T-cell (primary cell): ENCODE measurements at places on chromosomes 7 and 10. TPM values are rescaled to one million over a fixed set of nuclear protein-coding genes. Genes with fewer than 3 reads are reported as not detected.

Gene DGKB
- total RNA-seq: not detected

Gene MSS51
- total RNA-seq: 3.7 TPM

Gene SFRP4
- total RNA-seq: not detected

Gene ZNF716
- not detected for total RNA-seq

DNA sequence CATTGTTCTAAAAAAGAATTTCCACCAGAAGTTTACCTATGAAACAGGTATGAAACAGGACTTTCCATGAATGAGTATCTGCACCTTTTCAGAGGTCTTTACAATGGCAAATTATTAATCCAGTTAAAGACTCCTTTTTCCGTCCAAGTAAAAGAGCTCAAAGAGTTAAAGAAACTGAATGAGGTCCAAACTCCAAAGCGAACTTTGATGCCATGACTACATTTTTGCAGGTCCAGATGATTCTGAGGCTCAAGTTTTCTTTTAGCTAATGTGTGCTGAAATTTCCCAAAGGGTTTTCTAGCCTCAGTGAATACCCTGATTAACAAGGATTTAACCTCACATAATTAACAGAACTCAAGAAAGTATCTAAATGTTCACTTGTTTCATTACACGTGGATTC lies 9.8 kb downstream of the CUBN start:
- no peak overlapping the region for H3K4me3 ChIP-seq
- H3K36me3 ChIP-seq: peaks cover 14% of the 10 kb centered on the region
- no peak overlapping the region for H3K27ac ChIP-seq
- H3K4me1 ChIP-seq: peaks cover 4% of the 10 kb centered on the region
- no peaks in the 10 kb centered on the region for H3K27me3 ChIP-seq

DNA sequence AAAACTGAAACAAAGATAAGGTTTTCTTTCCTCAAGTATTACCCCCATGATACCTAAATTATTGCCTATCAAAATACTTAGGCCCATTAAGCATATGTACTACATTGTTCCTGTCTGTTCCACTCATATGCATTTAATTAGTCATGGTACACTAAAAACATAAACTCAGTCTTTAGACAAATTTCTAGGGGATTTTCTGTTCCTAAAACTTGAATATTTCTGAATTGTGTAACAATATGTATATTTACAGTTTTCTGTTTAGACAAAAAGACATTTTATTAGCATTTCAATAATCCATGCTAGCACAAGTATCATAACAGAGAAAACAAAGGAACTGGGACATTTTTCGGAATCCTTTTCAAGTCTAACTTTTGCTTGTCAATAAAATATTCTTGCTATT lies 234.2 kb downstream of the CRPPA start:
- no peaks in the 10 kb centered on the region for H3K36me3 ChIP-seq
- no peaks in the 10 kb centered on the region for H3K4me1 ChIP-seq
- H3K4me3 ChIP-seq: no peak overlapping the region
- H3K27ac ChIP-seq: no peak overlapping the region

DNA sequence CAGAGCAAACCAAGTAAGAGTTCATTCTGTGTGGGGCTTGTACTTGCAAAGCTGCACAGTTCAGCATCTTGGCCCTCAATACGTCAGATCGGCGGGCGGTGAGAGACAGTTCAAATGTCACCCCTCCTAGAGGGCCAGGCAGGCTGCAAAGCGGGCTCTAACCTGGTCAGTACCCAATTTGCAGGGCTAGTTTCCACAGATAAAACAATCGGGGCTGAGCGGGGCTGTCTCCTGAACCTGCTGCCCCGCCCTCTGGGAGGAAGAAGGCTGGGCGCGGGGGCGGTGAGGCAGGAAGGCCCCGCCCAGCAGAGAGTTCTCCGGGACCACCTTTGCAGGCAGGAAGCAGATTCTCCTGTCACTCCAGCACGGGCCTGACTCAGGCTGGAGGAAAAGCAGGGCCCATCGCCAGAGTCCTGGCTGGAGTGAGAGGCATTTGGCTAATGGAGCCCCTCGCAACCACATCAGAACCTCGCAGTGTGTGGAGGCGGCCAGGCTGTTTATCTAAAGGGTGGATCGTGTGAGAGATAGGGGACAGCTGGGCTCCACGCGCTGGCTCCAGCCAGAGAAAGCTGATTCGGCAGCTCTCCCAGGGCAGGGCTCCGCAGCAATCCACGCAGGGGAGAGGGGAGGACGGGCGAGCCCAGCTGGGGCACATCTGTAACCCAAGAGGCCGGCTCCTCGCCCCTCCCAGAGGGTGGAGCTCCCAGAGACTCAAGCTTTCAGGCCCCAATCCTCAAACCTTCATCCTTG lies 83.1 kb downstream of the SH3PXD2A start:
- H3K36me3 ChIP-seq: no peaks in the 10 kb centered on the region
- H3K4me3 ChIP-seq: peak overlapping the region; percentile 65
- H3K27ac ChIP-seq: peak overlapping the region; percentile 73
- H3K4me1 ChIP-seq: peaks cover 34% of the 10 kb centered on the region
- peak; percentile 49 for DNase-seq

GRCh38 chr7:45902820-45903219 lies 14.5 kb downstream of the IGFBP1 start:
- no peak for DNase-seq
- no peaks in the 10 kb centered on the region for H3K36me3 ChIP-seq
- no peaks in the 10 kb centered on the region for H3K27me3 ChIP-seq
- H3K4me3 ChIP-seq: no peak overlapping the region
- no peak overlapping the region for H3K27ac ChIP-seq
- H3K4me1 ChIP-seq: no peaks in the 10 kb centered on the region

GRCh38 chr10:103985726-103986125 lies 18.8 kb downstream of the SLK start:
- DNase-seq: no peak
- no peak overlapping the region for H3K27ac ChIP-seq
- H3K4me1 ChIP-seq: peaks cover 20% of the 10 kb centered on the region
- H3K4me3 ChIP-seq: no peak overlapping the region
- no peaks in the 10 kb centered on the region for H3K36me3 ChIP-seq
- no peaks in the 10 kb centered on the region for H3K27me3 ChIP-seq

DNA sequence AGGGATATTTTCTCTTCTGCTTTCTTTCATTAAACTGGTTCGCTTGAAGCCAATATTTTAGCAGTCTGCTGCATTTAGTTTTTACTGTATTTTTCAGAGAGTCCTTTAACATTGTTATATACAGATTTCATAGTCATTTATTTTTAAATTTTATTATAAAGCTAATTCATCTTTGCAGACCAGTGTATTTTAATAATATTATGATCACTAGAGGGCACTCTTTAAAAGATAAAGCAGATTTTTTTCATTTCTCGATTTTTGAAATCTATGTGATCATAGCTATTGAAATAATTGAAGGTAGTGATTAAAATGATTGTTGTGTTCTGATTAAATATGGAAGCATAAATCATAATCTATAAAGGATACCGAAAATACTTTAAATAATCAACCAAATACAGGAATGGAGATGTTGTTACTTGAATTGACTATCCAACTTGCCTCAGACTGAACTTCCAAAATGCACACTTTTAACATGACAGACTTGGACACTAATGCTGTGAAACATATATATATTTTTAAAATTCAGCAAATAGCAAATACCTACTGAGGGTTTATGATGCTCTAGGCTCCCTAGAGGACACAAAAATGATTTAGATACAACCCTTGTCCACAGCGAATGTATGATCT lies 35.2 kb downstream of the ST7 start:
- H3K36me3 ChIP-seq: no peaks in the 10 kb centered on the region
- no peaks in the 10 kb centered on the region for H3K27me3 ChIP-seq
- no peak for DNase-seq
- H3K27ac ChIP-seq: no peak overlapping the region

DNA sequence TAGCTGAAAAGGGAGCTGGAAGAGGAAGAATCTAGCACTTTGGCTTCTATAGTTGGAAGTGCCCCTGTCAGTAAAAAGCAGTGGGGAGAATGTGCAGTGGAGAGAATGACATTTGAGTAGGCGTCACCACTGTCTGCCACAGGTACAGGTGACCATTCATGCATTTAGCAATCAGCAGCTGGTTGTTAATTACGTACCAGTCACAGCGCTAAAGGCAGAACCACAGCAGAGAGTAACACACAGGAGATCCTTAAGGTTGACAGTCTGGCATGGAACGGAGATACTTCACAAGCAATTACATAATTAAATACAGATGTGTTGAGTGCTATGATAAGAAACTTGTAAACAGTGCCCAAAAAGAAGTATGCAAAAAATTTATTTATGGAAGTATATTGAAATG lies 24.8 kb downstream of the C10orf67 start:
- H3K27me3 ChIP-seq: no peaks in the 10 kb centered on the region
- H3K4me1 ChIP-seq: no peaks in the 10 kb centered on the region
- no peaks in the 10 kb centered on the region for H3K36me3 ChIP-seq
- H3K27ac ChIP-seq: no peak overlapping the region
- DNase-seq: no peak
- no peak overlapping the region for H3K4me3 ChIP-seq

DNA sequence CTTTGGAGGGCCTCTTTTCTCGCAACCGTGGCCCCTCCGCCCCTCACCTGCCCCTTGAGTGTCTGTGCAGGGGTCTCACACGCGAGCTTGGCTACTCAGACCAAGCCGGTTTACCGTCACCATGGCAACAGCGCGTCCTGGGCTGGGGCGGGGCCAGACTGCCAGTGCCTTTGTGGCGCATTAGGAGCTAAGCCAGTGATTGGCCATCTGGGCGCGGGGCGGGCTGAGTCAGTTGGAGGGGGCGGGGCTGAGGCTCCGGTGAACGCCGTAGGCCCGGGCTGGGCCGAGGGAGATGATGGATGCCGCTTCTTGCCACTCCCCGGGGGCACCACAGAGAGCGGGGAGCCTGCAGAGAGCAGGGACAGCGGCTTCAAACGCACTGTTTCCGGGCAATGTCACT lies 48.7 kb upstream of the FXYD4 start:
- H3K36me3 ChIP-seq: no peaks in the 10 kb centered on the region
- peak; percentile 78 for DNase-seq
- no peaks in the 10 kb centered on the region for H3K27me3 ChIP-seq

- no peak for DNase-seq
- H3K4me3 ChIP-seq: no peak overlapping the region
- no peaks in the 10 kb centered on the region for H3K4me1 ChIP-seq
- no peak overlapping the region for H3K27ac ChIP-seq
- no peaks in the 10 kb centered on the region for H3K36me3 ChIP-seq
- H3K27me3 ChIP-seq: peaks cover 38% of the 10 kb centered on the region
These were observed 9.9 kb upstream of the SRRM3 start for GRCh38 chr7:76191783-76192240.

GRCh38 chr7:71325151-71325550 lies 193.2 kb downstream of the GALNT17 start:
- DNase-seq: no peak
- H3K4me3 ChIP-seq: no peak overlapping the region
- no peak overlapping the region for H3K27ac ChIP-seq
